ENCODE measurements at places on chromosomes 5 and 9.
A peak's percentile ranks its signal among the peaks of the same experiment; 100 is the strongest.

- DNase-seq, result peak; percentile 48
Measured at GRCh38 chr9:94908011-94908563, 181.6 kb downstream of the AOPEP start.

GRCh38 chr5:90878549-90879196 lies 320.1 kb downstream of the ADGRV1 start:
- DNase-seq, result peak; percentile 34

DNA sequence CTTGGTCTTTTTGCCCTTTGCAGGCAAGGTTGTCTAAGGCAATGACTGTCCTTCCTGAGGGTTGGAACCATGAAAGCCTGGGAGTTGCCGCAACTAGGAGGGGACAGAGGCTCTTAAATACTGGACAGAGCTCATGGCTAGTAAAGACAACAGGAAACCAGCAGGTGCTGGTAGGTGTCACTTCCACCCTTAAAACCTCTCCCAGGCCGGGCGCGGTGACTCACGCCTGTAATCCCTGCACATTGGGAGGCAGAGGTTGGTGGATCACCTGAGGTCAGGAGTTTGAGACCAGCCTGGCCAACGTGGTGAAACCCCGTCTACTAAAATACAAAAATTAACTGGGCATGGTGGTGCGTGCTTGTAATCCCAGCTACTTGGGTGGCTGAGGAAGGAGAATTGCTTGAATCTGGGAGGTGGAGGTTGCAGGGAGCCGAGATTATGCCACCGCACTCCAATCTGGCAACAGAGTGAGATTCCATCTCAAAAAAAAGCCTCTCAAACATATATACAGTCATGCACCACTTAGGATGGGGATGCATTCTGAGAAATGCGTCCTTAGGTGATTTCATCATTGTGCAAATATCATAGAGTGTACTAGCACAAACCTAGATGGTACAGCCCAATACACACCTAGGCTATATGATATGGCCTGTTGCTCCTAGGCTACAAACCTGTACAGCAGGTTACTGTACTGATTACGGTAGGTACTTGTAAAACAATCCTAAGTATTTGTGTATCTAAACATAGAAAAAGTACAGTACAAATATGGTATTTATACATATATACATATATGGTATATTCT lies 102.7 kb downstream of the HSPA4 start:
- DNase-seq, result no peak

DNA sequence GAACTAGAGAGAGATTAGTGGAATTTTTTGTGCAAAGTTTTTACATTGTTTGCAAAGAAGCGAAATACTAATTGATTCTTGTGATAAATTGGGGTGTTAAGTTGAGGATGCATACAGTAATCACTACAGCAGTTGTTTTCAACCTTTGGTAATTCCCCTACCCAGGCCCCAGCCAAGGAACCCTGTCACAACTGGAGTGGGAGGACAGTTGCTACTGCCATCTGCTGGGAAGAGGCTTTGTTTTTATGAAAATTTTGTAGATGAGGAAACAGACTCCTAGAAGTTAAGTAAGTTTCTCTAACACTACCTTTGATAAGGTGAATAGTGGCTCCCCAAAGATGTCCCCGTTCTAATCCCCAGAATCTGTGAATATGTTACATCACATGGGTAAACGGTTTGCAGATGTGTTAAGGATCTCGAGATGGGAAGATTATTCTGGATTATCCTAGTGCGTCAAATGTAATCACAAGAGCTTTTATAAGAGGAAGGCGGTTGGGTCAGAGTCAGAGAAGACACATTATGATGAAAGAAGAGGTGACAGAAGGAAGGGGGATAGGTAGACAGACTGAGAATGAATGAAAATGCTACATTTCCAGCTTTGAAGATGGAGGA lies 34.0 kb upstream of the PPP1R2B start:
- DNase-seq, result peak; percentile 42

- peak; percentile 86 for DNase-seq
Measured at GRCh38 chr5:141778206-141778605, 96.2 kb upstream of the ARAP3 start.

- DNase-seq, result peak; percentile 87
Measured at GRCh38 chr9:127562841-127563401, 49.2 kb upstream of the STXBP1 start.

DNA sequence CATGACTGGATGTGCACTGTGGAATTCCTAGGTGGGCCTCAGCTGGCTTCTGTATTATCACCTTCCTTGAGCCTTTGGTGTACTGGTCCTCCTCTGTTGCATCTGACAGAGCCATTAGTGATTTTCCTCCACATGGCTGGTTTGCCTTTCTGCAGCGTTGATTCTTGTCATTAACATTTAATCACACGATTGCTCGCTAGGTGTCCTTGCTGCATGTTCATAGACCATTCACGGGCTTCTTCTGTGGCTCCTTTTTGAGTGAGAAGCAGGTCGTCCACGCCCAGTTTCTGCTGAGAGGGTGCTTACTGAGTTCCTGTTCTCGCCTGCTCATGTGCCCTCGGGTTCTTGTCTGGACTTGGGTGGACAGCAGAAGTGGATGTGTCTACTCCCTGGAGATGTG lies 29.3 kb downstream of the ADAMTS16 start:
- no peak for DNase-seq

GRCh38 chr9:79573412-79573923 lies 1.7 kb downstream of the TLE4 start:
- no peak for DNase-seq
